Suppressor macrophage treated with lipopolysaccharide for 4 hours (primary cell): ENCODE measurements at places on chromosomes 13 and 19.

DNA sequence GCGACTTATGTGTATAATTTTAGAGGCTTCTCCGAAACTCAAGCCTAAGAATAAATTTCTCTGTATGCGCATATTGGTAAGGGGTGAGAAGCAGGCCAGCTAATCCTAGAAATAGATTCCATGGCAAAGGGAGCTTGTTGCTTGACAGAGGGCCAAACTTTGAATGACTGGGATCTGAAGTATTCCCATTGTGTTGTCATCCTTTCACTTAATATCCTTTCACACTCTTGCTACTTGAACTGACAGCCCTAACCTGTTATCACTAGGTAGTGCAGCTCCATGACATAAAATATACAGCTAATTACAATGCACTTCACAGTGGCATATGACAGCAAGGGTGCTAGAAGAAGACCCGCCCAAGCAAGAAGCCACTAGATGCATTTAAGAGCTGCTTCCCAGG is 309.8 kb downstream of the OXGR1 start:
- DNase-seq, result no peak

DNA sequence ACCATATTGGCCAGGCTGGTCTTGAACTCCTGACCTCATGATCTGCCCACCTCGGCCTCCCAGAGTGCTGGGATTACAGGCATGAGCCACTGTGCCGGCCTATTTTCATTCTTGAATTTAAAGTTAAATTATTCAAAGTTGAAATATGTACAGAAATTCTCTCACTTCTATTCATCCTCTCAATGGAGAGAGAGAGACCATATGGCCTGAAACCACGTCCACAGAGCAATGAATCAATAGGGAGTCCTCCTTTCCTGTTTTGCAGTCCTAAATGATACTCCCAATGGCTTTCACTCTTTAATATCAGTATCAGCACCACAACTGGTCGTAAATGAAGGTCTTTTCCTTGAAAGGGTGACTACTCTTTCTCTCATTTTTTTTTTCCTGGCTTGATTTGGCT is 30.5 kb upstream of the KCTD4 start:
- no peak for DNase-seq

- no peak for DNase-seq
Observed at GRCh38 chr13:27347211-27347772, 76.7 kb downstream of the RASL11A start.

GRCh38 chr19:55173714-55174409 is 6.2 kb downstream of the SYT5 start:
- DNase-seq, result peak; percentile 31

DNA sequence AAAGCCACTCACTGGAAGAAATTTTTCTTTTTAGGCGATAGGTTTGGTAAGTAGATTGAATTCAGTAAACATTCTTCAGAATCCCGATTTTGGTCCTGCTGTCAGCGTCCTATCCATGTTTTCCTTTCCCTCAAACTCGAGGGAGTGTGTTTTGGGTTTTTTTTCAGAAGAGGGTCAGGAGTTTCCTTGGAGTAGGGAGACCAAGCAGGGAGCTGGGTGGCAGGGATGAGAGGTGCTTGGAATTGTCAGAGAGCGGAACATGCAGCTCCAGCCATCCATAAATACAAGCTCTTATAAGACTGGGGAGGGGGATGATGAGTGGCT is 1.6 kb upstream of the PCDH8 start:
- DNase-seq, result no peak

GRCh38 chr19:42153672-42154433 is 21.6 kb upstream of the POU2F2 start:
- no peak for DNase-seq

DNA sequence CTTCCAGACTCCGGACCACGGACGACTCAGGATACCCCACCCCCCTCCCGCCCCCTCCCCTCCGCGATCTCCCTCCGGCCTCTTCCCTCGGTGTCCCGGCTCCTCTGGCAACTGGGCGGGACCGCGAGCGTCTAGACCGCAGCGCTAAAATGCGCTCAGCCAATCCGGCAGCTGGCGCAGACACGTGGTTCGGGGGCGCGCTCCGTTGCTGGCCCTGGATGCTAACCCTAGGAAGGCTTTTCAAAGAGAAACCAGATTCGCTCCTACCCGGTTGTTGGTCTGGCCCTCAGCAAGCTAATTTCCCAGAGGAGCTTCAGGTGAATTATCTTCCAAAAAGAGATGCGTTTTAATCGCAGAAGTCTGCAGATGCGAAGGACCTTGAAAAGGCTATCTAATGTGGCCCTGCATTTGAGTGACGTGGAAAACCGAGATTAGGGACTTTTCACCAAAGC is at the start of gene DZIP1:
TSS of gene DZIP1 (minus strand) at position 106 of the 452 bp plus-strand sequence. CDS start 2,677 bp downstream, outside the sequence.
- peak; percentile 49 for DNase-seq
